ENCODE measurements at places on chromosomes 1 and 21. TPM values are rescaled to one million over a fixed set of nuclear protein-coding genes. Genes with fewer than 3 reads are reported as not detected.

DNA sequence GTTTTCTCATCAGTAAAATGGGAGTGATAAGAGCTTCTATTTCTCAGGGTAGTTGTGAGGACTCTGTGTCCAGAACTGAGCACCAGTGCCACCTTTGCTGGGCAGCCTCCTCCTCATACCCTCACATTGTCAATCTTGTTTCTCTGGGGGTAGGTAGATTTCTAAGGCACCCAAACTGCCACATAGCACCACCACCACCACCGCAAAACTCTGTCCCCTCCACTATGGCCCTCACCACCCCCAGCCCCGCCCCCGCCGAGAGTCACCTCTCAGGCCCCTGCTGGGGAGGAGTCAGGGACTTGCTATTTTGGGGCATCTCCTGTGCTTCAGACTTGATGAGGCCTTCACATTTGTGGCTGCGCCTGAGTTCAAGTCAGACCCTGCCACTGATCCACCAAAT lies 549.2 kb downstream of the PTPRU start:
- DNase-seq, result no peak

DNA sequence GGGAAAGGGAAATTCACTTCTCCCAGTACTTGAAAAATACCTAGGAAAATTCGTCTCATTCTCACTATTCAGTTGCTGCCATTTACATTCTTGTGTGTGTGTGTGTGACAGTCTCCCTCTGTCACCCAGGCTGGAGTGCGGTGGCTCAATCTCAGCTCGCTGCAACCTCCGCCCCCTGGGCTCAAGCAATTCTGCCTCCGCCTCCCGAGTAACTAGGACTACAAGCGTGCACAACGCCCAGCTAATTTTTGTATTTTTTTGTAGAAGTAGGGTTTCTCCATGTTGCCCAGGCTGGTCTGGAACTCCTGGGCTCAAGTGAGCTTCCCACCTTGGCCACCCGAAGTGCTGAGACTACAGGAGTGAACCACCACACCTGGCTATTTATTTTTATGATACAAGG lies 1.2 kb downstream of the SNAPIN start:
- no peak for DNase-seq

The C8A gene
- not detected for total RNA-seq

- DNase-seq, result peak; percentile 49
Measured at GRCh38 chr21:38037416-38037815, 121.2 kb upstream of the KCNJ6 start.

- DNase-seq, result peak; percentile 95
Measured at GRCh38 chr1:185646202-185646683, 87.9 kb upstream of the HMCN1 start.

DNA sequence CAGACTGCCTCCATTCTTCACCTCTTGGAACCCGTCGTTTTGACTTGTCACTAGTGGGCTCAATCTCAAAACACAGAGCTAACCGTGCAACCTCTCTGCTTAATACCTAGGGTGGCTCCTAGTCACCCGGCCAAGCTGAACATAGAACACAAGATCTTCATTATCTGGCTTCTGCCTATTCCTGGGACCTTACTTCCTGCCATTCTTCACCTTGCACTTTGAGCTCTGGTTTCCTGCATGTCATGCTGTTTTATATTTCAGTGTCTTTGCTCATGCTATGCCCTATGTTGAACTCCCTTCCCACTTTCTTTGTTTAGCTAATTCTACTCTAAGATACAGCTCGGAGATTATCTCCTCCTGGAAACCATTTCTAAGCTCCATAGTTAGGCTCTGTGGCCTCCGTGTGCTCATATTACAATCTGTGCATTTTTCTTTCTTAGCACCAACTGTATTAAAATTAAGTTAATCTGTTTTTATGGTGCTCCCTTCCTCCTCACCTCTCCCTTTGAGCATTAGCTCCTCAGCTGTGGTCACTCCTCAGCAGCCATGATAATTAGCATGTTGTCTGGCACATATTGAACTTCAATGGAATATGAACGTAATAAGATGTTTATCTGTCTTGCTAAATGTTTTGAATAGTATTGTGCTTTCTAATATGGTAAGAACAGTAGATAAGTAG lies 13.1 kb downstream of the GPSM2 start:
- DNase-seq, result no peak

- no peak for DNase-seq
Measured at GRCh38 chr1:158102881-158103674, 77.6 kb upstream of the CD1D start.

- DNase-seq, result no peak
Measured at GRCh38 chr1:86852782-86853408, 61.0 kb downstream of the SELENOF start.

- no peak for DNase-seq
Measured at GRCh38 chr1:212485571-212485912, 52.8 kb downstream of the NENF start.

The EEIG2 gene
- total RNA-seq, result 6.2 TPM

- no peak for DNase-seq
Measured at GRCh38 chr21:42552407-42553336, 39.0 kb downstream of the SLC37A1 start.

GRCh38 chr1:11951901-11952300 lies 17.4 kb downstream of the PLOD1 start:
- DNase-seq, result no peak

DNA sequence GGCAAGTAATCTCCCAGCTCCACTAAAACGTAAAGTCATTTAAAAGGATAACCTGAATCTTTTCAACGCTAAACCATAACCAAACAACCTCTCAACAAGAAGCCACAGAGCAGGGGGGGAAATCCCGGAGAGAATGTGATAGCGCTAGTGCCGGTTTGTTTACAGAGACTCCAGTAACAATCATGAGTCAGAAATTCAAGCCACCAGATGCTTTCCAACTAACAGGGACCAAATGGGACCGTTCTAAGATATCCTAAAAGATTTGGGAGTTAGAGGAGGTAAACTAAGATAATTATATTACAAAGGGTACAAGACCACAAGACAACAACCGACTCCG lies 825 bp downstream of the DCAF8 start:
- peak; percentile 89 for DNase-seq

DNA sequence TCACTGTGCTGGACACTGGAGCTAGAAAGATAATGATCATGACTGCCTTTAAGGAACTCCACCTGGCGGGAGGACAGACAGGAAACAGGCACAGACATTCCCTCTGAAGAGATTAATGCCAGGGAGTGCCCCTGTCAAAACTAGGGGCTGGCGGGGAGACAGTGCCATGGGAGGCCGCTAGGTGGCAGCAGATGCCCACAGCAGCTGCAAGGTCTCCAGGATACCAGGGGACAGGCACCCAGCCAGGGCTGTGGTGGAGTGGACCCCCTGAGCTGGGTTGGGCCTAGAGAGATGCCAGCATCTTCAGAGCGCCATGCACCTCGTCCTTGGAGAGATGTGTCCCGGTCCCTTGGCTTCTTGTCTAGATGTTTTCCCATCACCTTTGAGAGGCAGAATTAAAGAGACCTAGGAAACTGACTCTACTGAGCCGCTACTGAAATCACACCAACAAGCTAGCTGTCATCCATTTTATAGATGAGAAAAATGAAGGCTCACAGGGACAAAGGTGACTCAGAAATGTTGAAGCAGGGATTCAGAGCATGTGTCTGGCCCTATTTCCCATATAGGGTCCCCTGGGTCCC lies 3.6 kb downstream of the REN start:
- DNase-seq, result peak; percentile 98

The S100A7 gene
- total RNA-seq, result not detected

DNA sequence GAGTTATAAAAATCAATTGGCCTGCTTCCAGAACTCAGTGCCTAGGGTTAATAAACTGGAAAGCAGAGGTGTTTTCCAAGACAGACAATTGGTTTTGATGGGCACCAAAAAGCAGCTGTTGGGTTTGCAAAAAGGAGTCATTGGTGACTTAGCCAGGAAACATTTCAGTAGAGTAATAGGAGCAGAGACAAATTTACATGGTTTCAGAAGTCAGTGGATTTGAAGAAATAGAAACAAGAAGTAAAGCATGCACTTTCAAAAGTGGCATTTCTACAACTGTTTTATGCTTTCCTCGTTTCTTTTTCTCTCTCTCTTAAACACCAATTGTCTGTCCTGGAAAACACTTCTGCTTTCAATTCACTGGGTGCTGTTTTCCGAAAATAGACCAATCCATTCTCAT lies 87.8 kb downstream of the GLUL start:
- DNase-seq, result no peak
